ENCODE measurements at places on chromosomes 12 and 14.

DNA sequence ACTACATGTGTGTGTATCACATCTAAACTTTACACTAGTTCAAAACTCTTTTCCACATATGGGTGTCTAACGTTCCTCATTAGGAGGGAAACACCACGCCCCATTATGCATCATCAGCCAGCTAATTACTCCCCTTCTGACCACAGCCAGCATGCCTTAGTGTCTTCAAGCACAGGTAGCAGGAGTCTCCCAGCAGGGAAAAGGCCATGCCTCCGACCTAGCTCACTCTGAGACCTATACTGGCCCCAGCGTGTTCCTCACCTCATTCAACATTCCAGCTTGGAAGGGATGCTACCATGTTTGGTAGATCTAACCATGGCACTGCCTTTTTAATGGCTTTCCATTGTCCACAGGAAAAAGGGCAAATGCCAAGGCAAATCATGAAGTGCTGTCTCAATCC is 66.1 kb upstream of the PRB2 start:
- no peak for DNase-seq

GRCh38 chr12:20220339-20220738 is 148.0 kb upstream of the PDE3A start:
- DNase-seq = no peak

GRCh38 chr14:106625186-106625585 is 1098.8 kb downstream of the TMEM121 start:
- no peak for DNase-seq

DNA sequence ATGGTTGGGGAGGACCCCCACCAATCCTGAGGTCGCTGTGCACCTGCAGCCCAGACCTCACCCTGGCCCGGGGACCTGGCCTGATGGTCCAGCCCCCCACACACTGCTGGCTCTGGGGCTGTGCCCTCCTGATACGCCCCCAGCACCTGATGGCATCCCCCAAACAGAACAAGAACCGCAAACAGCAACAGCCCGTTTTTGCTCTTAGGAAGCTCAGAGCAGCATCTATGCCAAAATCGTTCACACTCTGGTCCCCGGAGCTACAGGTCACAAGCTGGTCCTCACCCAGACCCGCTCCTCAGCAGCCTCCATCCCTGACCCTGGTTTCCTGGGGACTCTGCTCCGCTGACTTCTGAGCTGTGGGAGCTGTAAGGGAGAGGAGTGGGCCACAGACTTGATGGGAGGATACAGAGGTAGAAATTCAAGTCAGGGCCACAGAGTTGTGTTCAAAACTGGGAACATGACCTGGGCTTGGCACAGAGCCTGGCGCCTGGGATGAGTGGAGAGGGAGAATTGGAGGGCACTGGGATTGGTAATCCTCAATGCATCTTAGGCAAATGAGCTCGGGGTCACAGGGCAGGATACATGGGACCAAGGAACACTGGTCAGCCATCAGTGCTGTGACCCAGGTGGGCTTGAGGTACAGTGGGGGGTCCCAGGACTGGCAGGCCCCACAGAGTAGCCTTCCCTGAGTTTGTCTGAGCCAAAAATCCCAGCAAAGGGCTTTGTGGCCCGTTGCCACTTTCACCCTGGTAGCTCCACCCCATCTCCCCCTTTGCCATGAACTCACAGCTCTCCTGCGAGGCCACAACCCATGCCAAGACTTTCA is 170.9 kb upstream of the RTL1 start:
- DNase-seq = no peak

DNA sequence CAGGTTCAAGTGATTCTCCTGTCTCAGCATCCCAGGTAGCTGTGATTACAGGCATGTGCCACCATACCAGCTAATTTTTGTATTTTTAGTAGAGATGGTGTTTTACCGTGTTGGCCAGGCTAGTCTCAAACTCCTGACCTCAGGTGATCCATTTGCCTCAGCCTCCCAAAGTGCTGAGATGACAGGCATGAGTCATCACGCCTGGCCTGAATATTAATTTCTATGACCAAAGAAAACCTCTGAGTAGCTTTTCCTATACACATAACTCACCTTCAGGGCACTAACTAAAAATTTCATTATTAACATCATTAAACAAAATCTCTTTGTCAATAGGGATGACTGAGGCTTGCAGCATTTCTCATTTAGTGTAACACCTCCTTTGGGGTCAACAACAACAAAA is 259.6 kb upstream of the KRR1 start:
- DNase-seq = no peak

DNA sequence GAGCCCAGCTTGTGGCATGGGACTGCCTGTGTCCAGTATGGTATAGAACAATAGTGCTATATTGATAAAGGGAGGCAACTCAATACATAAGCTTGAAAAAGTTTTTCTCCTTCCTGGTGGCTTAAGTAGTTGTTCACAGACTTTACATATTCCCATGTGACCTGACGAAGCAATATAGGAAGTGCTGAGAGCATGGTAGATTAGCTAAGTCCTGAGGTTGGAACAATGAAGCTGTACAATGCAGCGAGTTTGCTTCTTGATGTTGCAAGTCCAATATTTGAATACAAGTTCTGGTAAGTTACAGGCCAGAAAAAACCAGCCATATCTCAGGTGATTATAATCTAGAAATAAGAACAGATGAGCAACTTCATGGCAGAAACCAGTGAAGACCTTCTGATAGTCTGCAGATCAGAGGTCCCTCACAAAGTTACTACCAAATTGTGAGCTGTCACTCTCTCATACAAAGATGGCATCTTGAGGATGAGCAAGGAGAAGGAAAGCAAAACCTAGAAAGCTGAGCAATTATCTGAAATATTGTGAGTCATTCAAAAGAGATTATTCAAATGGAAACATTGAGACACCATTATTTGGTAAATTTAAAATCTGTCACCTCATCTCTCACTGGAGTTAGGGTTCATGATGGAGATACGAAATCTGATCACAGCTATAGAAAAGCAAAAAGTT is 72.9 kb upstream of the BTG1 start:
- DNase-seq = no peak

- no peak for DNase-seq
These were observed 151.5 kb upstream of the SLC38A2 start for GRCh38 chr12:46523863-46524770.

GRCh38 chr14:105212541-105213300 is 31.6 kb upstream of the NUDT14 start:
- no peak for DNase-seq

- DNase-seq = no peak
These were observed 44.5 kb downstream of the LRRC9 start for GRCh38 chr14:59964251-59965007.

GRCh38 chr14:99598774-99599173 is 5.2 kb downstream of the CCDC85C start:
- DNase-seq = no peak

DNA sequence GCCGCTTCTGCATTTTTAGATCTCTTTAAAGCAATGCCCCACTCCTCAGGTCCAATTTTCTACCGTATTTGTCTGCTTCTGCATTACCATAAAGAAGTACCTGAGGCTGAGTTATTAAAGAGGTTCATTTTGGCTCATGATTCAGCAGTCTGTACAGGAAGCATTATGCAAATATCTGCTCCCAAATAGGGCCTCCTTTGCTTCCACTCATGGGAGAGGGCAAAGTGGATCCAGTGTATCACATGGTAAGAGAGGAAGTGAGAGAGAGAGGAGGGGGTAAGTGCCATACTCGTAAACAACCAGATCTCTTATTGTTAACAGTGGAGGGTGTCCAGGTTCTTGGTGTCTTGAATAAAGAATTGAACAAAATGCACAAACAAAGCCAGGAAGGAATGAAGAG is 316.1 kb upstream of the SEL1L start:
- DNase-seq = no peak

DNA sequence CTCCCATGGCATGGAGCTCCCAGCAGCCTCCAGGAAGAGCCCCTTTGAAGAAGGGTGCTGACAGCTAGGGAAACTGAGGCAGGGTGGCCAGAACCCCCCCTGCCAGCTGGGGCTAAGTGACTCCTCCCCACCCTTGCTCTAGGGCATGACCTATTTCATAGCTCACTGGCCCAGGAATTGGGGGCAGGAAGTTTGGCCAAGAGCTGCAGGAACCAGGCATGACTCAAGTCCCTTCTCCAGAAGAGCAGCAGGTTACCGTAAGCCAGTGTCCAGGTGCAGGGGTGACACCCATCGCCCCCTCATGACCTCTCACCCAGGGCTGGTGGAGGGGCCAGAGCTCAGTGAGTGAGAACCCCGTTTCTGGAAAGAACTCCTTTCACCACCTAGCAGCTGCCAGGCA is 1.9 kb downstream of the RASAL1 start:
- DNase-seq = no peak

DNA sequence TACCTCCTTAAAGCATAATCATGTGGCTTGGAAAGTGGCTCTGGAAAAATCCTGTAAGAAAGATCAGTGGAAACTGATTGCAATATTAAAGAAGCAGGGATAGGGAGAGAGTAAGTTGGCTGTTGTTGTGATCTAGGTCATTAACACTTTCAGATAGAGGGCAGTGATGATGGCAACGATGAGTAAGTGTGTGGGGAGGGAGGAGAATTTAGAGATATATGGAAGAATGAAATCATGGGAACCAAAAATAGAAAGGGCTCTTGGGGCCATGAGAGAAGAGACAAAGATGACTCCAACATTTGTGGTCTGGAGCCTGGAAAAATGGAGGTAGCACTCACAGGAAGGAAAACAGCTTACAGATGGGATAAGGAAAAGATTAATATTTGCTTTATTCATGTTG is 23.3 kb downstream of the SNRPF start:
- no peak for DNase-seq

DNA sequence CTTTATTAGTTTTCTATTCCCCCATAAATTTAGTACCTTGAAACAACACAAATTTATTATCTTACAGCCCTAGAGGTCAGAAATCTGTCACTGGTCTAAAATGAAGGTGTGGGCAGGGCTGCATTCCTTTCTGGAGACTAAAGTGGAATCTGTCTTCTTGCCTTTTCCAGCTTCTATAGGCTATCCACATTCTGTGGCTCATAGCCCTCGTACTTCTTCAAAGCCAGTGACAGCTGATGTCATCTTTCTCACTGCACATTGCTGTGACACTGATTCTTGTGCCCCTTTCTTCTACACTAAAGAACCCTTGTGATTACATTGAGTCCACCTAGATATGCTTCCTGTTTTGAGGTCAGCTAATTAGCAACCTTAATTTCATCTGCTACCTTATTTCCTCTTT is 23.2 kb upstream of the DCN start:
- DNase-seq = no peak

DNA sequence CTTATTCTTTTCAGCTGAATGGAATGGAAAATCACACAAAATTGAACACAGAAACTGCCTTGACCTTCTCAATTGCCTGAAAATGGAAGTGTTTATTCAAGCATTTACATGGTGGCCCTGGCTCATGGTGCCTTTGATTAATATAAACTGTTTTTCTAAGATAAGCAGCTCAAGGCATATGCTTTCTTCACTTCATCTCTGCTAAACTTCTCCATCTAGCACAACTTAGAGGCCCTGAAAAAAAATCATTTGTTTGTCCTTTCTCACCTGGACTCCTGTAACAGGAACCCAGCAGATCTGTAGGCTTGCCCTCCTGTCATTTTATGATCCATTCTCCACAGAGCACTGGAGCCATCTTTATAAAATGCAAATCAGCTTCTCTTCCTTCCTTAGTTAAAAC is 117.5 kb upstream of the KRR1 start:
- DNase-seq = no peak

DNA sequence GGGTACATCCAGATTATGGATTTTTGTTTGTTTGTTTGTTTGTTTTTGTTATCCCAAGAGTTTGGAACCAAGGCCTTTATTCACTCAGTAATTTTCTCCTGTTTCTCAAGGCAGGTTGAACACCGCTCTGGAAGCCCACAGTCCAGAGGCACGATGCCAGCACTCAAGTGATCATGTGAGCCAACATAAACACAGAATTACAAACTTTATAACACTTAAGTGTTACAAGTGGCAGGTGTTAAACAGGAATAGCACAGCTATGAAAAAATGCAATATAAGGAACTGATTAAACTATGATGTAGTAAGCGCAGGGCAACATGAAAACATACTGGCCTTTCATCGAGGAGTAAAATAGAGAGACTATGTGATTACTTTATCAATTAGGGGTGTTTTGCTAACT is 1885.8 kb upstream of the SEL1L start:
- no peak for DNase-seq

GRCh38 chr12:85814071-85814470 is 22.1 kb downstream of the RASSF9 start:
- no peak for DNase-seq

- DNase-seq = no peak
These were observed 18.8 kb downstream of the COQ6 start for GRCh38 chr14:73968885-73969284.

DNA sequence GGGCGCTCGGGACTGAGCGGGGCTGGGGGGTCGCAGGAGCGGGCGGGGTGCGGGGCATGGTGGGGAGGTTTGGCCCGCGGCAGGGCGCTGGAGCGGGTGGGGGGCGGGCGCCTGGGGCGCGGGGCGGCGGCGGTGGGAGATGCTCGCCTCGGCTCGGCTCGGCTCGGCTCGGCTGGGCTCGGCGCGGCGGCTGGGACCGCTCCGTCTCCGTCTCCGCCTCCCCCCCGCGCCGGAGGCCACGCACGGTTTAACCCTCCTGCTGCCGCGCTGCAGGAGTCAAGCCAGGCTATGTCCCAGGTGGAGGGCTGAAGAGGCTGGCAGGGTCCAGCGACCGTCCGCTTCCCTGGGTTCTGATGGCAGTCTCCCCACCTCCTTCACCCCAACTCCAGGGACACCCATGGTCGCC is at the start of gene PIANP:
PIANP (minus strand) TSS at position 170 of the 406 bp plus-strand sequence. CDS start 2,754 bp downstream, outside the sequence.
- no peak for DNase-seq

DNA sequence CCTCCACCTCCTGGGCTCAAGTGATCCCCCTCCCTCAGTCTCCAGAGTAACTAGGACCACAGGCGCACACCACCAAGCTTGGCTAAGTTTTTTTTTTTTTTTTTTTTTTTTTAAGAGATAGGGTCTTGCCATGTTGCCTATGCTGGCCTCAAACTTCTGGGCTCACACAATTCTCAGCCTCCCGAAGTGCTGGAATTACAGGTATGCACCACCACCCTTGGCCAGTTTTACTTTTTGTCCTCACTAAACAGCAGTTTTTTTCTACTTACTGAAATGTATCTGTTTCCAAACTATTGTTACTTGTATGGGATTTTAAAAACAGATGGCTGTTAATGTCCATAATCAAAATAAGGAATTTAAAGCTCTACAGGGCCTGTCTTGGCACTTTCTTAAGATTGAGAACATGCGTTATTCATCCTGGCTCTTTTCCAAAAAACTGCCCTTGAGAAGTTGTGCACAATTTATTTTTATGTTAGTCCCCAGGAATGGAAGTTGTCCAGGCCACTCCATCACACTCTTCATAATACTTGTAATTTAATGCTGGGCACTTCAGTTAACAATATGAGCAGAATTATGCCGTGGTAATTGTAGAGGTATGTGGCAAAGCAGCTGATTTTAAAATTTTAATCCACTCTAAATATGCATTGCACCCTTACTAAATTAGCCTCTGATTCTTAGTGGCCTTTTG is 51.9 kb upstream of the REP15 start:
- no peak for DNase-seq

- no peak for DNase-seq
These were observed 28.2 kb upstream of the KCNA1 start for GRCh38 chr12:4881266-4882064.

- DNase-seq = no peak
These were observed 90.8 kb downstream of the EML1 start for GRCh38 chr14:99883866-99884650.
